Stomach (tissue), 19 donors: ENCODE measurements at places on chromosomes 5 and 9. TPM values are rescaled to one million over a fixed set of nuclear protein-coding genes. Genes with fewer than 3 reads are reported as not detected.

IL7R gene
- 124 TPM for total RNA-seq

DNA sequence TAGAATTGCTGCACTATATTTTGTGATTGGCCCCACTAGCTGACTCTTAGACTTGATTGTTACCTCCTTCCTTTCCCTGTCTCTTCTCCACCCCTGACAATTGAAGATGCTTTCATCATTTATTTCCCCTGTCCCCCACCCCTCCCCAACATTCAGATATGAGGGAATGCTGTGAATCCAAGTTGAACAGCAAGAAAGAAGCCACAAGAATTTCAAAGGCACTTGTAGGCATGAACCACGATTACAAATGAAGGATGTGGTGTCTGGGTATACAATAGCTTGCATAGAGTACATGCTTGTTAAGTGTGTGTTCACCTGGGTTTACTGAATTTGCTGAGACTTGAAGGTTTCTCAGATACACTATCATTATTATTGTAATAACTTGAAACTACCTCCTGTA is 78.3 kb upstream of the TRIO start:
- no peak for DNase-seq

DNA sequence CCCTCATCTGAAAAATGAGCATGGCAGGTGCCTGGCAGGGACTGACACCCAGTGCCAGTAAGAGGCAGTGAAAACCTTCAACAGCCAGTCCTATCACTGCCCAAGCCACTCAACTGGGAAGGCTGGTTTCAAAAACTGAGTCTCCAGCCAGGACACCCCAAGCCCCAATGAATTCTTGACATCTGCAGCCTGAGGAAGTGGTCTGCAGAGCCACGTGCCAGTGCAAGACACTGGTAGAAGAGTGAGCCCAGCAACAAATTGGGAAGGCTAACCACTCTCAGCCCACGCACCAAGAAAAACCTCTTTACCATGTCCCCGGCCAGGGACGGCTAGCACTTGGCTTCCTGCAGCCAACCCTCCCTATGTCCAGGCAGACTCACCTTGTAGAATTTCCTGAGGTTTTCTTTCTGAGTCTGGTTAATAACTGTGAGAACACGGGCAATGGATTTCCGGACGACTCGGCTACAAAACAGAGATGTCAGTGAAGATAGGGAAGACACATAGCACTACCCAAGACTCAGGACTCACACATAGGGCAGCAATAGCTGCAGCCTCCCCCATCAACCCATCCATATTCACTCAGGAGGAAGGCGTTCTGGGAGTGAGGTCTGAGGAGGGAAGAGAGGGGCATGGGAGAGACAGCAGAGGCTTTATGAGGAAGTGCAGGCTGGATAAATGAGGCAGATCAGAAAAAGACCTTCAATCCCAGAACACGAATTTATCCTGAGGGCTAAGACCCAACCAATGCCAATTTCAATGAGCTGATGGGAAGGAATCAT is 1.8 kb downstream of the RPL35 start:
- DNase-seq, result no peak

- no peak for DNase-seq
Measured at GRCh38 chr9:76729116-76729515, 35.1 kb upstream of the PCA3 start.

- no peak for DNase-seq
Measured at GRCh38 chr5:158303883-158304282, 444.9 kb upstream of the CLINT1 start.

DNA sequence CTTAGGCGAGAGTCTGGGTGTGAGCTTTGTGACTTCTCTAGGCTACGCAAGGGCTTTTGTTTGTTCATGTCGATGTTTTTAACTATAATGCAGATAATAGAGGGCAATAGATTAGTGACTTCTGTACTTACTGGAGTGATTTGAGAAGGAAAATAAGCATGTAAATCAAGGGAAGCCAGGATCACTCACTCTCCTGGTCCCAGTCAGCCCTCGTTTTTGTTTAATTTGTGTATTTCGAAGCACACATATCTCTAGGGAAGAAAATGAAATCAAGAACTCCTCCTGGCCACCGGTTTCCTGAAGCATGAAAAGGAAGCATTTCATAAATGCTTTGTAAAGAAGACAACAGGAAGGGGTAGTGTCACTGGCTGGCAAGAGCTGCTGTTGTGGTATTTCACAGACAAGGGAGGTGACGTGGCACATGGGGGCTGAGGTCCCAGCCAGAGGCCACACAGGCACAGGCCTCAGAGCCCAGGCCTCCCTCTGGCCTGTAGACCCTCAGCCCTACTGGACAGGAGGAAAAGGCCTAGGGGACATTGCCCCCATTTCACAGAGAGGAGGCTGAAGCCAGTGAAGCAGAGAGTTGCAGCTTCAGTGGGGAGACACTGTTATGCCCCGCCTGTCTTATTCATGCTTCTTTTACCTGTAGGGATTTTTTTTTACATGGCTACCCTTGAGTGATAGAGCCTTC is 34.1 kb downstream of the IRF1 start:
- peak; percentile 62 for DNase-seq

GRCh38 chr9:127923771-127924170 is 6.8 kb downstream of the PIP5KL1 start:
- no peak for DNase-seq

- peak; percentile 72 for DNase-seq
Measured at GRCh38 chr5:174311531-174312269, 266.2 kb downstream of the NSG2 start.

GRCh38 chr9:4739587-4740387 is 1.2 kb downstream of the AK3 start:
- DNase-seq, result peak; percentile 58

DNA sequence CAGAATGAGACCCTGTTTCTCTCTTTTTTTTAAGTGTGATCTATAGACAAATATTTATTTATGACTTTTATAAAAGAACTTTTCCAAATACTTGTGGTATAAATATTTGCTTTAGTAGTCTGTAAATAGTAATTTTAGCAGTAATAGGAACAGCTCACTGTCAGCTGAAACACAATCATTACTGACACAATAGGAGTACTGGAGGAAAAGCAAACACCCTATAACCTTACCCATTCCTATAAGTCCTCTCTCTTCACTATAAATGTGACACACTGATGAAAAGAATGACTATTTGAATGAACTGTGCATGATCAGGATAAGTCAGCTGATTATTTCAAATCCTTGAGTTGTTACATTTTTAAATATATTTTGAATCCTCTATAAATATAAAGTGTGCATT is 72.4 kb downstream of the CDH12 start:
- DNase-seq, result no peak

- no peak for DNase-seq
Measured at GRCh38 chr5:157350939-157351801, 85.2 kb downstream of the CYFIP2 start.

DNA sequence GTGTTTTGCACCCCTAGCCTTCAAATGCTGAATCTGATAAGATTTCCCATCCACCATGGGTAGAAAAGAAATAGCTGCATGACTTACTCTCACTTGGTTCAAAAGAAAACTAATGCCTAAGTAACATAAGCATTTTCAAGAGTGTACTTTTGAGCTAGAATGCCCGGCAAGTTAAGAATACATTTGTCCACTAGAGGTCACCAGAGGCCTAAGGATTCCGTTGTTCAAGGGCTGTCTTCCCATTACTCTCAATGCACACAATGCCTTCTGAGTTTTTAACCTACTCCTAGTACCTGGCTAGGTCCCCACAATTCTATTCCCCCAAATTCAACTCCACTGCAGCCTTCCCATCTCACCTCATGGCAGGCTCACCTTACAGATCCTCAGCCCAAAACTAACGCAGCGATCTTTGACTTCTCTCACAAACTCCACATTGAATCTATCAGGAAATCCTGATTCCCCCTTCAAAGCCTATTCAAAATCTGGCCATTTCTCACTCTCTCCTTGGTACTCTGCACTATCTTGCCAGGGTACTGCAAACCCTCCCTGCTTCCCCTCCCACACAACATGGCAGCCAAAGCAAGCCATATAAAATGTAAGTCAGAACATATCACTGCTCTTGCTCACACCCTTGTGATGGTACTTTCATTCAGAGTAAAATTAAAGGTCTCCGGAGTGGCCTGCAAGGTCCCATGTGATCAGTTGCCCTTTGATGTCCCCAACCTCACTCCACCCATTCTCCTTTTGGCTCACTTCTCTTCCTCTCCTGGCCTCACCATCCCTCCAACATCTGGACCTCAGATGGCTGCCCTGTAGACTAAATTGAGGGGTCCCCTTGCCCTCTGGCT is 13.4 kb downstream of the OXCT1 start:
- peak; percentile 90 for DNase-seq

GRCh38 chr5:32458880-32459495 is 14.4 kb upstream of the ZFR start:
- no peak for DNase-seq

DNA sequence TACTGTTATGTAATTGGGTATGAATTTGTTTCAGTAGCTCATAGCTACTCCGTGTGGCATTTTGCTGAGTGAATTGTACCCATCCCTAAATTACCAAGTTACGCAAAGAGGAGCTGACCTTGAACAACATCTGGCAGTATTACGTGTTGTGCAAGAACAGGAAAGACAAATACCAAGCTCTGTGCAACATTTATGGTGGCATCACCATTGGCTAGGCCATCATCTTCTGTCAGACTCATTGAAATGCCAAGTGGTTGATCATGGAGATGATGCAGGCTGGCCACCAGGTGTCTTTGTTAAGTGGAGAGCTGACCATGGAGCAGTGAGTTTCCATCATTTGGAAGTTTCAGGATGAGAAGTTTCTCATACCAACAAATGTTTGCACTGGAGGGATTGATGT is 15.0 kb downstream of the ZSWIM6 start:
- DNase-seq, result no peak

GRCh38 chr5:181088289-181088688 is 42.7 kb downstream of the OR2V1 start:
- no peak for DNase-seq

DNA sequence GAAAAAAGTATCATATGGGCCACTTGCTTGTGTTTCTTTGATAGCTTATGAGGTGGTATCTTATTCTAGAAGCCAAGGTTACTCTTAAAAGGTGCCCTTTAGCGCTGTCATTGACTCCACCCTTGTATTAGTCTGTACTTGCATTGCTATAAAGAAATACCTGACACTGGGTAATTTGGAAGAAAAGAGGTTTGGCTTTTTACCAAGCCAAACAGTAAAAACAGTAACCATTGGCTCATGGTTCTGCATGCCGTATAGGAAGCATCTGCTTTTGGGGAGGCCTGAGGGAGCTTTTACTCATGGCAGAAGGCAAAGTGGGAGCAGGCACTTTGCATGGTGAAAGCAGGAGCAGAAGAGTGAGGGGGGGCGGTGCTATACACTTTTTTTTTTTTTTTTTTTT is 87.4 kb downstream of the TEK start:
- no peak for DNase-seq

DNA sequence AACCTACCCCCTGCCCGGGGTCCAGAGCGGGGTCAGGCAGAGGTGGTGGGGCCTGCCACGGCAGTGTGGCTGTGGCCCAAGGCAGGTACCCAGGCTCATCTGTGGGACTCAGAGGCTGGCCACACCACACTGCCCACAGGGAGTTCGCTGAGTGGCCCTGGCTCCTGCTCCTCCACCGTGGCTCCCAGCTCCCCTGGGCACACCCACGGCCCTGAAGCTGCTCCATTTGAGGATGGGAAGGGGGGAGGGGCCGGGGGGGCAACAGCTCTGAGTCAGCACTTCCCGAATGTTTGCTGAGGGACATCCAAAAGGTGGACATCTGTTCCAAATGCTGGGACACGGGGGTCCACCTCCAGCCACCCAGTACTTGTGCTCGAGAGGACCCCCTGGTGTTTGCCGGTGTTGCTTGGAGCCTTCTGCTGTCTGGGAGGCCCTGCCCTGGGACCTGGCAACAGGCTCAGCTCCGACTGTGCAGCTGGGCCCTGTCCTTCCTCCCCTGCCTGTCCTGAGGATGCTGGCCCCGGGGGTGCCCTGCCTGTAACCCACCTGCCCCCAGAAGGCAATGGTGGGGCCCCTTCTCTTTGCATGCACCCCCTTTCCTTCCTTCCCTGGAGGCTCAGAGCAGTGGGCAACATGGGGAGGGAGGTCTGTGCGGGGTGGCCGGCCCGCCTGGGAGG is 2.5 kb upstream of the NRARP start:
- DNase-seq, result peak; percentile 59

GRCh38 chr9:96327694-96328352 is 25.8 kb upstream of the HSD17B3 start:
- peak; percentile 80 for DNase-seq

- DNase-seq, result no peak
Measured at GRCh38 chr5:51203598-51203997, 179.7 kb upstream of the ISL1 start.

NME5 gene
- 1.5 TPM for total RNA-seq

NUTM2F gene
- total RNA-seq, result not detected

GRCh38 chr9:14466828-14467227 is 152.9 kb upstream of the NFIB start:
- DNase-seq, result no peak

- no peak for DNase-seq
Measured at GRCh38 chr5:41648996-41649395, 138.6 kb upstream of the PLCXD3 start.

FRMD3 gene
- total RNA-seq, result 5.1 TPM

DNA sequence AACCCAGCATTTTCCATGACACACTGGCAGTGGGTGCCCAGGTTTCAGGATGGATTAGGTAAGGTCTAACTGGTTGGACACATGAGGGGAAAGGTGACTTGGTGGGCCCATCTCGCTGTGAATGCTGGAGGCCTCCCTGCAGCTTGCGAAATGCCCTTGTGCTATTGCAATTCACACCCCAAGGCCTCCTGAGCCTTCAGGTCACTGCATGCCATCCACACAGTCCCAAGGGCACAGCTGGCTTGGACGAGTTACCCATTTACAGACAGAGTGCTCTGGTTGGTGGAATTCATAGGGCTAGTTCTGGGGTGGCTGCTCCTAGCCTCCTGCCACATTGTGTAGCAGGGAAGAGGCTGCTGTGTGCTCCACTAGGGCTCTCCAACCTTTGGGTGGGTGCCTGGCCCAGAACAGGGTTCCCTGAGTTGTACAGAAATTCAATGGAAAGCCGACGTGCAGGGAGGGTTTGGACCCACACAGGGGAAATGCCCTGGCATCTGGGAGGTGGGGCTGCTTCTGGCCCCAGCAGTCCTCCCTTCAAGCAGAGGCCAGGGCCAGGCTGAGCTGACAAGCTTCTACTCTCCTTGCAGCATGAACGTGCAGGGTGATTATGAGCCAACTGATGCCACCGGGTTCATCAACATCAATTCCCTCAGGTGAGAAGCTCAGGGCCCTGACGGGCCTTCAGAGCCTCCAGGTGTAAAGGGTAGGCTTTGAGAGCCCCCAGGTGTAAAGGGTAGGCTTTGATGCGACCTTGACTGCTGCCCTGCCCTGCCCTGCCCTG is 54.3 kb downstream of the ASS1 start:
- no peak for DNase-seq

PAXX gene
- total RNA-seq, result 90.4 TPM

ABLIM3 gene
- total RNA-seq, result 17.1 TPM
